ENCODE measurements at places on chromosomes 4 and X.

DNA sequence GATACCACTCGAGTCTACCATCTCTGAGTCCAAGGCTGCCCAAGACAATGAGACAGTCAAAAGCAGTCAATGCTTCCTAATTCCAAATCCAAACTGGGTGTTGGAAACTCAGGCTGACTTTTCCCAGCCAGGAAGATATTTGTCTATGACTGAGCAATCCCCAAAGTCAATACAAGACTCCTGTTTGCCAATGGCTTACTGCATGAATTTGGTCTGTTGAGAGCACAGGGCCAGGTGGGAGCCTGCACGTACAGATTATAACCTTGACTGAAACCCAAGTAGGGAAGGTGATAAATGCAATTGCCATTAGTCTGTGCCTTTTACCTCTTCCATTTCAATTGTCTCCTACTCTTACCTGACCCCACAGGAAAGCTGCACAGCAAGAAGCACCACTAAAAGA lies 72.6 kb upstream of the PPARGC1A start:
- no peak for DNase-seq

- DNase-seq = no peak
Measured at GRCh38 chr4:119861731-119862130, 204.9 kb downstream of the MAD2L1 start.

DNA sequence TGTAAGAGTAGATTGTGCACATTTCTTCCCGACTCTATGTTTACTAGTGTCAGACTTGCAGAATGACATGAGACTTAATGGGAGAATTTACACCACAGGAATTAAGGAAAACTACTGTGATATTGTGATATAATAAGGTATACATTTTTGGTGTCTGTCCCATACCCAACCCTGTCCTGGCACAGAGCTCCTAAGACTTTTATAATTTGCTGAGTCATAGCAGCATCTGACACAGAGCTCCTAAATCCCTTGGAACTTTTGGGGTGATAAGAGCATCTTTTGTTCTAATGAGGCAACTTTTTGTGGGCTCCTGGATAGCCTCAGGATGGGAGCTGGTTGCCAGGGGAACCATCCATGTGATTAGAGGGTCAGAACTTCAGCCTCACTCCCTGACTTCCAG lies 1607.0 kb downstream of the RPA4 start:
- no peak for DNase-seq

GRCh38 chrX:24283127-24283794 lies 30.6 kb downstream of the SUPT20HL2 start:
- DNase-seq = no peak

DNA sequence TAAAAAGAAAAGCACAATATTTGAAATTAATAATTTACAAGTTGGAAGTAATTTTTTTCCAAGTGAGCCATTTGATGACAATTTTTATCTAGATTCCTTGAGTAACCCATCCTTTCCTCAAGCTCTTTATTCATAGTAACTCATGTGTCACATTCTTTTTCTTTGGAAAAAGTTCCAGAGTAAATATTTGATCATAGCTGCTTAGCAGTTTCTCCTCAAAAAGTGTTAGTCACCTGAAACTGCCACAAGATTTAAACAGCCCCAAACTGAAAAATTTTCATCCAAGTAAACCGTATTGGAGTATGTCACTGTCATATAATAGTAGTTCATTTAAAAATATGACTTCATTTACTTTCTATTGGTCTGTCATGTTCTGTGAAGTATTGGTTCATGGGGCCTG lies 94.6 kb upstream of the CASK start:
- DNase-seq = no peak

DNA sequence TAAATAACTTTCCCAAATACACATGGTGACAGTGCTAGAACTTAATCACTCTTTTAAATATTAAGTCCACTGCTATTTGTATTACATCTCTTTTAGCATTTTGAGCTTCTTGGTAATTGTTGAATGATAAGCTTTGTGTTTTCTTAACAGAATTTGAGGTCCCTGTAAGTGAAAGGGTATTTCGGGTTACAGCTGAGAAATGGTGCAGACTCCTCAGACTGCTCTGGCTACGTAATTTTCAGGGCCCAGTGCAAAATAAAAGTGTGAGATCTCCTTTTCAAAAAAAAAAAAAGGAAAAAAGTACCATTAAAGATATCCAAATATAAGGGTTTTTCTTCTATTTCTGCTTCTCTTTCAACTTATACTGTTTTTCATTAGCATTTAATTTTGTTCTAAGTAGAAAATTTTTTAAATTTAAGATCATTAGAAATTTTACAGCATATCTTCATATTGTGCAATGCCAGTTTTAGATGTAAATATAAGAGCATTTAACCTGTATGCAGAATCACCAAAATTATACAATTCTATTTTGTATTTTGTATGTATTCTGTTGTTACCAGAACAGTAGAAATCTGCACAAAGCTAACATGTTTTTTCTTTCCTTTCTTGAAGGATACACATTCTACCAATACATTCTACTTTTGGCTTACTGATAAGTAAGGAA lies 33.6 kb upstream of the FGF5 start:
- DNase-seq = no peak

- DNase-seq = no peak
Measured at GRCh38 chr4:110620322-110620690, 2.6 kb downstream of the PITX2 start.

DNA sequence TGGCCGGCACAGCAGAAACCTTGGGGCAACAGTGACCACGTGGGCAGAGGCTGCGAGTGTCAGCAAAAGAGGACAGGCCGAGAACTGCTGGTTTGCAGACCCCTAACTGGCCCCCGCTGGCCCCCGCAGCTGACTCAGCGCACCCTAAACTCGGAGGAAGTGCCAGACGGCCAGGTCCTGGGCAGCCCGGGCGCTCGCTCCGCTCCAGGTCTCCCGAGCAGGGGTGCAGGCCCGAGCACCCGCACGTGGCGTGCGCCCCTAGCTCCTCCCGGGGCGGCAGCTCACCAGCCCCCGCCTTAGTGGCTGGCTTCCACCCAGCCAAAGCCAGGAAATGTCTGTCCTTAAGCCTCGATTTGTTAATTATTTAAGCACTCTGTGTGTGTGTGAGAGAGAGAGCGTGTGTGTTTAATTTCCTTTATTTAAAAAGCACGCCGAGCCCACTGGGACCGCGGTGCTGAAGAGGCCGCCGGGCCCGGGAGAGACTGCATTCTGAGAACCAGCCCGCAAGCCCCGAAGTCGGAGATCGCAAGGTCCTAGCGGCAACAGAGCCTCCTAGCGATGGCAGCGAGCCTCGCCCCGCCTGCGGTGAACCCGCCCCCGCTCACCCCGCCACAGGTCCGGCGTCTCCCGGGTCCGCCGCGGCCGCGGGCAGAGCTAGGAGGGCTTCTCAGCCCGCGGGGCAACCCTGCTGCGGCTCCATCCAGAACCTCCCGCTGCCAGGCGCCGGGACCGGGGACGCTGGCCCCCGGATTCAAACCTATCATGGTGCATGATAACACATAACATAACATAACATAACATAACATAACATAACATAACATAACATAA lies 45.9 kb upstream of the CDKN2AIP start:
- peak; percentile 49 for DNase-seq

DNA sequence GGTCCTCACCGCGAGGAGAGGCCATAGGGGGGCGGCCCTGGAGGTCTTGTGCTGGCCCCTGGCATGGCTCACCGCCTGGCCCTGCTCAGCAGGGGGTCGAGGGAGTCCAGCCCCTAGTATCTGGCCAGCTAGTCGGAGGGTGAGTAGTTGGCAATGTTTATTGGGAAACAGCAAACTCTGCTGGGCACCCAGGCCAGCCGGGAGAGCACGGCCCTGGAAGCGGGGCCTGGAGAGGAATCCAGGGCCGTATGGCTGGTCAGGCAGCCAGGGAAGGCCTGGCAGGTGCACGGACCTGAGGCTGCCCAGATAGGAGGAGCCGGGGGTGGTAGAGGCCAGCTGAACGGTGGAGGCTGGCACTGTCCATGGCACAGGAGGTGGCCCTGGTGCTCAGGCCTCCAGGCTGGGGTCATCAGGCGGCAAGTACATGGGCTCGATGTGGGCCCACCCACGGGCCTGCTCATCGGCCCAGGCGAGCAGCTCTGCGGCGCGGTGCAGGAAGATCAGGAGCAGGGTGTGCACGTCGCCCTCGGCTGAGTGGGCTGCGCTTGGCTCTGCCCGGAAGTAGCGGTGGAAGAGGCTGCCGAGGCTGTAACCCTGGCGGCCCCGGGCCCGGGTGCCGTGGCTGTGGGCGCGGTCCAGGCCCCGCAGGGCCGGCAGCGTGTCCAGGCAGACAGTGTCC lies 1.4 kb downstream of the TREX2 start:
- DNase-seq = no peak

All from stimulated activated CD8-positive, alpha-beta memory T cell treated with anti-CD3 and anti-CD28 coated beads, Interleukin-15, amount 100 ng/mL, for 48 hours (primary cell).